Stimulated activated CD8-positive, alpha-beta memory T cell treated with anti-CD3 and anti-CD28 coated beads, Interleukin-4, amount 100 ng/mL, for 1 hour (primary cell): ENCODE measurements at places on chromosomes 13 and 19.
A peak's percentile ranks its signal among the peaks of the same experiment; 100 is the strongest.

DNA sequence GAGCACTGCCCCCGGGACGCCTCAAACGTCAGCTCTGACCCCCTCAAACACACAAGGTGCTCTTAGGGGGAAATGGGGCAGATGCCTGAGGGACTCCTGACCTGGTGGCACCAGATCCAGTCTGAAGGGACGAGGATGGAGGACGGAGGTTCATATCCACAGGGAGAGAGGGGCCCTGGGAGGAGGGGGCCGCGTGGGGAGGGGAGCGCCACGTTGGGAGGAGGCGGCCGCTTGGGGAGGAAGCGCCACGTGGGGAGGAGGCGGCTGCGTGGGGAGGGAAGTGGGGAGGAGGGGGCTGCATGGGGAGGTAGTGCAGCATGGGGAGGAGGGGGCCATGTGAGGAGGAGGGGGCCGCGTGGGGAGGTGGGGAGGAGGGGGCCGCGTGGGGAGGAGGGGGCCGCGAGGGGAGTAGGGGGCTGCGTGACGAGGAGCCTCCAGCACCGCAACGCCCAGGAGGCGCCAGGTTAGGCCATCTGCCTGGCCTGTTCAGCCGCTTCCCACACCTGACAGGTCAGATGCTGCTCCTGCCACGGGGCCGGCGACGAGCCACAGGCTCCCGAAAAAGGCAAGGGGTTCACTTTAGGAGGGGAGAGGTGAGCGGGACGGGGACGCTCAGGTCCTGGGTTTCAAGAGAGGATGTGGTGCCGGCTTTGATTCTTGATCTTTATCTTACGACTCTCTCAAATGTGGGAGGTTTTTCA is 36.7 kb upstream of the C13orf46 start:
- DNase-seq: no peak

DNA sequence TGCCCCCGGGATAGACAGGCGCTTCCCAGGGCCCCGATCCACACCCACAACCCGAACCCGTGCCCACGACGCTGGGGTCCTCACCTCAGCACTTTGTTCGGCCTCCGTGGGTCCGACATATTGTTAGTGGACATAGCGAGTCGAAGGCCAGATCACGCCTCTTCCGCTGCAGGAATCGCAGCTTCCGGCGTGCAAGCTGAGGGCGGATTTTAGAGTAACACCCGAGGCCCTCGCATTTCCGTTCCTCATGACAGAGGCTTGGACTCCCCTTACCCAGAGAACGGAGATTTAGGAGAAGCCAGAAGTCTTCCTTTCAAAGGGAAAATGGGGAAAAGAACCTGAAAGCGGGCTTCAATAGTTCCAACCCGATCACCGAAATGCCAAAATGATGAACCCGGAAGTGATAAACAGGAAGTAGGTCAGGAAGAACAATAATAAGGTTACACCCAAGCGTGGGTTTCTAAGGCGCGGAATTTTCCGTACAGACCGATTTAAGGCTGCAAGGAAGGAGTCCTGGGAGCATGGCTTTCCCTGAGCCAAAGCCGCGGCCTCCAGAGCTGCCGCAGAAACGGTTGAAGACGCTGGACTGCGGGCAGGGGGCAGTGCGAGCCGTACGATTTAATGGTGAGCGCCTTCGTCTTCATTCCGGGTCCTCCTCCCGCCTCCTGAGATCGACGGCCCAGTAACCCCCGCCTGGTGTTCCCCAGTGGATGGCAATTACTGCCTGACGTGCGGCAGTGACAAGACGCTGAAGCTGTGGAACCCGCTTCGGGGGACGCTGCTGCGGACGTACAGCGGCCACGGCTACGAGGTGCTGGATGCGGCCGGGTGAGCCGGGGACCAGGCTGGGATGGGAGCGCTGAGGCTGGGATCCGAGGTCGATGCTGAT is 2.9 kb downstream of the WDR83 start:
- DNase-seq: peak; percentile 62

GRCh38 chr19:35151273-35152065 is 3.1 kb upstream of the FXYD5 start:
- no peak for DNase-seq

- DNase-seq: no peak
Observed at GRCh38 chr19:30649934-30650614, 277.9 kb downstream of the ZNF536 start.

DNA sequence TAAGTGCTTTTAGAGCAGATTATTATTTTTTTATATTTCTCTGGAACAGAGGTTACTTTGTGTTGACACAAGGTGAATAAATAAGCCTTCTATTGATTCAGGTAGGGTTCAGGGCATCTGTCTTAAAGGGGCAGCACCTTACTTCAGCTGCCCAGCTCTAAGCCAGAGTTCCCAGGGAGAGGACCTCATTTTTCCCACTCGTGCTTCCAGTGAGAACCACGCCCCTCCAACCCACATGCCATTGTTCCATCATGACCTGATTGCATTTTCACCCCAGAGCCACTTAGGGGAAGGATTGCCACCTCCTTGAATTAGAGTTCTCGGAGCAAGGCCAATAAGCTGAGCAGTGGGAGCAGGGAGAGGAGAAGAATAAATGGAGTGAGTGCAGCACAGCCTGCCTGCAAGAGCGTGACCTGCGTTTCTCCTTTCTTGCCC is 104.3 kb upstream of the FRY start:
- no peak for DNase-seq

DNA sequence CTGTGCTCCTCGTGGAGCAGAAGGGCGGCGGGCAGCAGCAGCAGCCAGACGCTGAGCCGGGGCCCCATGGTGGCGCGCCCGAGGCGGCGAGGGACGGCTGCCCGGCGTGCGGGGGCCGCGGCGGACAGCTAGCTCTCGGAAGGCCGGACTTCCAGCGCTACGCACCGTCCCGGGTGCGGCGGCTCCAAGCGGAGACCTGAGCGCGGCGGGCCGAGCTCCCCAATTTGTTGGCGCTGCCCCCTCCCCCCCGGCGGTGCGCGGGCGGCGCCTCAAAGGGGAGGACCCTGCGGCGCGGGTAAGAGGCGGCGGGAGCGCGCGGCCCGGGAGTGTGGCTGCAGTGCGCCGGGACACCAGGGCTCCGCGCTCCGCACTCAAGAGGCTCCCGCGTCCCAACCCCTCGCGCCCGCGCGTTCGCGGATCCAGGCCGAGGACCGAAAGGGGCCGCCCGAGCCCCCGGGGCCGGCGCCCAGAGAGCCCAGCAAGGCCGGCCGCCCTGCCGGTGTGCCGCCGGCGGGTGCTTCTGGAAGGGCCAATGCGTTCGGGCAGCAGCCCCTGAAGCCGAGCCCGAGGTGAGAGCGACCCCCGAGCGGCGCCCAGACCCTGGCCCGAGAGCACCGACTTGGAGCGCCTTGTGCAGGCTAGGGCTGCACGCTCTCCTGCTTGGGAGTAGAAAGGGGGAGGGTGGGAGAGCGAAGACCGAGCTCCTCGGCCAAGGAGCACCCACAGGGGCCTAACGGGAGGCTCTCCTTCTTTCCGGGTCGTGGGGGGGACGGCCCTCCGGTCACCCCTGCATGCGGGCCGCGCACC is at the start of the genes COL4A1 and COL4A2:
Gene COL4A1, minus strand, starts transcription at position 198 of the 807 bp plus-strand sequence. Its CDS starts 130 bp downstream, at position 68.
Gene COL4A2, plus strand, starts transcription at position 325 of the 807 bp plus-strand sequence. CDS start 620 bp downstream, outside the sequence.
- no peak for DNase-seq

- no peak for DNase-seq
Observed at GRCh38 chr19:43101950-43102349, 19.4 kb upstream of the PSG2 start.

- no peak for DNase-seq
Observed at GRCh38 chr19:10292206-10292788, 2.5 kb downstream of the ICAM5 start.

- DNase-seq: peak; percentile 66
Observed at GRCh38 chr19:43555185-43555770, 20.0 kb downstream of the XRCC1 start.

DNA sequence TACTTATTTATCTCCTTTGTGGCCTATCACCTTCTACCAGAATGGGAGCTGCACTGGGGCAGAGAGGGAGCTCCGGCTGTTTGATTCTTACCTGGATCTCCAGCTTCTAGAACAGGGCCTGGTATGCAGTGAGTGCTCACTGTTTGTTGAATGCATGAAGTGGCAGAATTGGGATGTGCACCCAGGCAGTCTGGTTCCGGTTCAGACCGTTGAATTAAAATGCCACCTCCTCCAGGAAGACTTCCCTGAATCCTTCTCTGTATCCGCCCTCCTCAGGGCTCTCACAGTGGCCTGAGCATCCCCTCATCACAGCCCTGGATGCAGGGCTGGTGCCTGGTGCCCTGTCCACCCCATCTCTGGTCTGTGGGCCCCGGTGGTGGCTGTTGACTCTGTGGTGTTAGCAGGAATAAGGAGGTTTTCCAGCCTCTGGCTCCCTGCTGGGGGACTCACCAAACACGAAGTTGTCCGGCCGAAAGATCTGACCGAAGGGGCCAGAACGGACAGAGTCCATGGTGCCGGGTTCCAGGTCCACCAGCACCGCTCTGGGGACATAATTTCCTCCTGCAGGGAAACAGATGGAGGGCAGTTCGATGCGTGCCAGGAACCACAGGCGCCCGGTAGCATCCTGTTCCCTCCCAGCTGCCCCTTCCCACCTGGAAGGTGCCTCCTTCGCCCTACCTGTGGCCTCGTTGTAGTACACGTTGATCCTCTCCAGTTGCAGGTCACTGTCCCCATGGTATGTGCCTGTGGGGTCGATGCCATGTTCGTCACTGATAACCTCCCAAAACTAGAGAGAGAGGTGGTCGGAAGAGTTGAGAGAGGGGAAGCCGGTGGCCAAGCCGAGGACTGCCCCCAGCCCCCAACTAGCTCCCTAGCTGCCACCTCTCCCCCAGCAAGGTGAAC is 1.0 kb downstream of the TUBB4A start:
- no peak for DNase-seq

GRCh38 chr13:62524498-62524897 is 1108.8 kb upstream of the PCDH20 start:
- DNase-seq: no peak

DNA sequence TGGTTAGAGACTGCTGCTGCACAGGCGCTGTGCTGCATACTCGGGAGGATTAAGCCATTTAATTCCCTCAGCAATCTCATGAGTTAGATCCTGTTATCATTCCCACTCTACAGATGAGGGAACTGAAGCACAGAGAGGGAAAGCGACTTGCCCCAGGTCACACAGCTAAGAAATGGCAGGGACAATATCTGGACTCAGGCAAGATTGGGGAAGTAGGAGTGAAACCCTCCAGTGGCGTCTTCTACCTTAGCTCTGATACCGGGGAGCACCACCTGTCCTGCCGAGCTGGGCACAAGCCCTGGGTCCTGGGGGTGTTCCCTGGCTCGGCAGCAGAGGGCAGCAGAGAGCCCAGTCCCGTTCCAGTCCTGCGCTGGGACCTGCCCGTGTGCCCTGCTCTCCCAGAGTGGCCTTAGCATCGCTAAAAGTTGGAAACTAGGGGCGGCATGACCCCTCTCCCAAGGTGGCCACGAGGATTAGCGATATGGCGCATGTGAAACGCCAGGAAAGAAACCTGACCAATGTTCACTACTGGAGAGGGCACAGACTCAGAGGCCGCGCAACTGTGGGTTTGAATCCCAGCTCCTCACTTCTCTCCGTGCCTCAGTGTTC is 20.5 kb downstream of the CYTH2 start:
- peak; percentile 50 for DNase-seq

GRCh38 chr13:37869756-37870488 is at the start of gene TRPC4:
Gene TRPC4, minus strand, starts transcription at chr13:37869772. Its CDS starts 86,439 bp downstream, at chr13:37783333.
- DNase-seq: no peak

DNA sequence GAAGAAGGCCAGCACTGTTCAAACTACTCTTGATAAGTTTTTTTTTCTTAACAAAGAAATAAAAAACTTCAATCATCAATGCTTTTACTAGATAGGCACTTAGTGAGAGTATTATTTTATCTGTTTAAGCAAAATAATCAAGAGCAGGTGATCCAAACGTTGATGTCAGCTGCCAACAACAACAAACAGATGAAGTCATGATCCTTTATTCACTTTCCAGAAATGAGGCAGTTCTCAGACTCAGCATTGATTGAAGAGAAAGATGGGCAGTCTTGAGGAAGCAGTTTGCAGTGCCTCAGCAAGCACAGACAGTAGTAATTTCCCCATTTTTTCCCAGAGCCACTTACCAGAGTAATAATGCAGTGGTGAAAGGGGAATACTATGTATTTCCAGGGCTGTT is 38.4 kb upstream of the CSNK1A1L start:
- DNase-seq: no peak

- no peak for DNase-seq
Observed at GRCh38 chr13:33179463-33179862, 106.1 kb downstream of the STARD13 start.

GRCh38 chr19:16168465-16169081 is 4.8 kb downstream of the CIB3 start:
- no peak for DNase-seq

GRCh38 chr19:33047422-33047821 is 17.3 kb downstream of the RHPN2 start:
- no peak for DNase-seq
